Activated CD8-positive, alpha-beta T cell treated with anti-CD3 and anti-CD28 coated beads, Interleukin-2, amount 10 ng/mL, durations not matched to agents 7 days and 5 days (primary cell): ENCODE measurements at places on chromosomes 6 and 20. TPM values are rescaled to one million over a fixed set of nuclear protein-coding genes. Genes with fewer than 3 reads are reported as not detected.

- no peak overlapping the region for H3K27ac ChIP-seq
- peaks cover 15% of the 10 kb centered on the region for H3K4me1 ChIP-seq
- H3K36me3 ChIP-seq: no peaks in the 10 kb centered on the region
- no peak for DNase-seq
- no peak overlapping the region for H3K4me3 ChIP-seq
- H3K27me3 ChIP-seq: no peaks in the 10 kb centered on the region
These were observed 36.6 kb downstream of the GMPR start for GRCh38 chr6:16274885-16275589.

GRCh38 chr6:132726608-132726975, 12.7 kb upstream of the VNN1 start:
- no peaks in the 10 kb centered on the region for H3K27me3 ChIP-seq
- H3K36me3 ChIP-seq: peaks cover 3% of the 10 kb centered on the region
- no peak overlapping the region for H3K27ac ChIP-seq
- no peak overlapping the region for H3K4me3 ChIP-seq
- DNase-seq: no peak

DNA sequence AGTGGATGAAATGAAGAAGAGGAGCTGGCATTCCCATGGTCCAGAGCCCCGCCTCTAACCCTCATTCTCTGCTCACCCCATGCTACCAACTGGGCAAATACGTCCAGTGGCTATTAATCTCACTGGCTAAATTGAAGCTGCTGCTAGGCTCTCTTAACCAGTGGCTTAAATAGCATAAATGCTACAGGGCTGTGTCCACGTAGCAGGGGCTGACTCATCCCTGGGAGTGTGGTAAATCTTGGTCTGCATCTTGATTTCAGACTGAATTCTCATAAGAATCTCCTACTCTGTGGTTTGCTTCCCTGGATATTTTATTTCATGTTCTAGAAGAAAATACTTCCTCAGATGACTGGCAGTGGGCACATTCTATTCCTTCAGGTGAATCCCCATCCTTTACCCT, 193.1 kb upstream of the ARG1 start:
- H3K4me1 ChIP-seq: no peaks in the 10 kb centered on the region
- DNase-seq: no peak

- no peak for DNase-seq
- H3K27me3 ChIP-seq: peaks cover 8% of the 10 kb centered on the region
- peaks cover 15% of the 10 kb centered on the region for H3K4me1 ChIP-seq
- H3K4me3 ChIP-seq: peak overlapping the region; percentile 80
- H3K27ac ChIP-seq: no peak overlapping the region
- H3K36me3 ChIP-seq: peaks cover 7% of the 10 kb centered on the region
These were observed 55.6 kb upstream of the HLA-A start for GRCh38 chr6:29886701-29887100.

DNA sequence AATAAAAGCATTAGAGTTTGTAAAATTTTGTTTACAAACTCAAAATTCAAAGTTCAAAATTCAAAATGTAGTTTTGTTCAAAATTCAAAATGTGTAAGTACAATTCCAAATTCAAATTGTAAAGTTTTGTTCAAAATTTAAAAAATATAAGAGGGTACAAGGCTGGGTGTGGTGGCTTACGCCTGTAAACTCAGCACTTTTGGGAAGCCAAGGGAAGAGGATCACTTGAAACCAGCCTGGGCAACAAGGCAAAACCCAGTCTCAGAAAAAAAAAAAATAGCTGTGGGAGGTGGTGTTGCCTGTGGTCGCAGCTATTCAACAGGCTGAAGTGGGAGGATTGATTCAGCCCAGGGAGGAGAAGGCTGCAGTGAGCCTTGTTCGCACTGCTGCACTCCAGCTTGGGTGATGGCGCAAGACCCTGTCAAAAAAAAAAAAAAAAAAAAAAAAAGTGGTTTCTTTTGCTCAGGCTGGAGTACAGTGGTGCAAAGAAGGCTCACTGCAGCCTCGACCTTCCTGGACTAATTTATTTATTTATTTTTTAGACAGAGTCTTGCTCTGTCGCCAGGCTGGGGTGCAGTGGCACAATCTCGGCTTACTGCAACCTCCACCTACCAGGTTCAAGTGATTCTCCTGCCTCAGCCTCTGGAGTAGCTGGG, 5.4 kb upstream of the ZBTB12 start:
- H3K4me3 ChIP-seq: no peak overlapping the region
- H3K27me3 ChIP-seq: peaks cover 21% of the 10 kb centered on the region
- peaks cover 10% of the 10 kb centered on the region for H3K4me1 ChIP-seq
- DNase-seq: no peak
- H3K27ac ChIP-seq: no peak overlapping the region
- H3K36me3 ChIP-seq: no peaks in the 10 kb centered on the region

- no peak for DNase-seq
- no peaks in the 10 kb centered on the region for H3K4me1 ChIP-seq
- H3K36me3 ChIP-seq: no peaks in the 10 kb centered on the region
- H3K4me3 ChIP-seq: no peak overlapping the region
- H3K27ac ChIP-seq: no peak overlapping the region
These were observed 1.1 kb upstream of the SLC22A7 start for GRCh38 chr6:43296780-43297497.

DNA sequence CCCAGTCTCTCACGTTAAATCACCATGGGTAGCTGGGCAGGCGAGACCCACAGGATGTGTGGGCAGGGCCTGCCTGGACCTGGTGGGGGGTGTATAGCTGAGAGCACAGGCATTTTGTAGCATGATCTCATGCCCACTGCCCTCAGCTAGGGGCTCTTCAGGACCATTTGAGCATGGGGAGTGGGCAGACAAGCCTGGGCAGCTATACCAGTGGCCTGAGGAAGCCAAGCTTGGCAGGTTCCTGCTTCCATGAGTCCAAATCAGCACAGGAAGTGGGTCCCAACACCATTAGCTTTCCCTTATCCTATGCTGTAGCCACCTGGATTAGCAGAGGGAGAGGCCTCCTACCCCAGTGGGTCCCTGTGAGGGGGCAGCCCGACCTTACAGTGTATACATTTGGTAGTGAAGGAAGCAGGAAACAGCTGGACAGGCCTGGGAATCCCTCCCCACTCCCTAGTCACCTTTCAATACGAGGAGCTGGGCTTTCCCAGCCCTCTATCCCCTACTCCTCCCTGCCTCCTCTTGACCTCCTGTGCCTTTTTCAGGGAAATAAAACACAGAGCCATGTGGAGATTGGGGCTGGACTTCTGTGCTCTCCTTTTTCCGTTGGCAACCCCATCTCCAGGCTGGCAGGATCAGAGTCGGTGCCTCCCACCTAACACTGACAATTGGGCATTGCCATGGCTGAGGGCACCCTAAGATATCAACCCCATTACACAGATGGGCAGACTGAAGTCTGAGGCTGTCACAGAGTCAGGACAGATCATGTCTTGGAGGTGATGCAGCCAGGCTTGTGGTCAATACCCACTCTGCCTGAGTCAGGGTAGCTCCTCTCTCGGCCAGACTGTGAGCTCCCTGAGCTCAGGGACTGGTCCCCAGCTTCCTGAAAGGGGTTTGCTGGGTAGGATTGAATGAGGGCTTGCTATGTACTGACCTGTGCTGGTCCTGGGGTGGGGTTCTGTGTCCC, 59.8 kb downstream of the MRPL14 start:
- no peak overlapping the region for H3K4me3 ChIP-seq
- DNase-seq: no peak
- H3K27me3 ChIP-seq: peaks cover 10% of the 10 kb centered on the region
- no peak overlapping the region for H3K27ac ChIP-seq
- peaks cover 14% of the 10 kb centered on the region for H3K4me1 ChIP-seq
- H3K36me3 ChIP-seq: peaks cover 2% of the 10 kb centered on the region

- DNase-seq: no peak
- no peak overlapping the region for H3K27ac ChIP-seq
- no peaks in the 10 kb centered on the region for H3K4me1 ChIP-seq
- no peaks in the 10 kb centered on the region for H3K36me3 ChIP-seq
These were observed 30.9 kb downstream of the PSMG4 start for GRCh38 chr6:3289664-3290055.

GRCh38 chr6:45663251-45664221, 285.8 kb upstream of the SUPT3H start:
- DNase-seq: peak; percentile 55
- H3K36me3 ChIP-seq: no peaks in the 10 kb centered on the region
- peaks cover 47% of the 10 kb centered on the region for H3K4me1 ChIP-seq

DNA sequence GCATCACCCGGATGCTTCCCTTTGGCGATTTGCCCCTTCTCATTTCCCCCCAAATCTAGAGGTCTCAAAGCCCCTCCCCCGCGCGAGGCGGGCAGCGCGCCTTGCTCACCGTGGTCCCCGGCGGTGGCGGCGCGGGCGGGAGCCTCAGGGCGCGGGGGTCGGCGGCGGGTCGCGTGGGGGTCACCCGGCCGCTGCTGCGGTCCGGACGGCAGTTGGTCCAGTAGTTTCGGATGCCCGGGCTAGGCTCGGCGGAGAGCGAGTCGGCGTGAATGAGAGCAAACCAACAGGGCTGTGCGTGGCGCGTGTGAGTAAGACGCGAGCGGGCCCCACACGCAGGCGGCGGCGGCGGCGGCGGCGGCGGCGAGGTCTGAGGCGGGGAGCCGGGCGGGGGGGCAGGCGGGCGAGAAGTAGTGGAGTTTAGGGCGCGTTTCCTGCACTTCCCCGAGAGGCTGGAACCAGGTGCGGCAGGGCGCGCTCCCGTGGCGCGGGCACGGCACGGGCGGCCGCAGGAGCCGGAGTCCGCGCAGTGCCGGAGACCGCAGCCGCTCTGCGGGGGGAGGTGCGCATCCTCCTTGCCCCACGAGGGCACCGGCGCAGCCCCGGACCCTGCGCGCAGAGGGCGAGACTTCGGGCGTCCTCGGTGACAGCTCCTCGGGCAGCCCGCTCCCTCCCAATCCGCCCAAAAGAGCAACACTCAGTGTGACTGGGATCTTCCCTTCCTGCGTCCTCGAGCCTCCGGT, 567 bp downstream of the HS3ST5 start:
- no peaks in the 10 kb centered on the region for H3K36me3 ChIP-seq
- H3K4me3 ChIP-seq: no peak overlapping the region
- H3K27me3 ChIP-seq: peaks cover 44% of the 10 kb centered on the region
- no peak for DNase-seq
- no peak overlapping the region for H3K27ac ChIP-seq

GRCh38 chr6:28651161-28651560, 125.5 kb downstream of the GPX5 start:
- no peaks in the 10 kb centered on the region for H3K36me3 ChIP-seq
- peaks cover 16% of the 10 kb centered on the region for H3K4me1 ChIP-seq
- no peak for DNase-seq
- no peak overlapping the region for H3K4me3 ChIP-seq

DNA sequence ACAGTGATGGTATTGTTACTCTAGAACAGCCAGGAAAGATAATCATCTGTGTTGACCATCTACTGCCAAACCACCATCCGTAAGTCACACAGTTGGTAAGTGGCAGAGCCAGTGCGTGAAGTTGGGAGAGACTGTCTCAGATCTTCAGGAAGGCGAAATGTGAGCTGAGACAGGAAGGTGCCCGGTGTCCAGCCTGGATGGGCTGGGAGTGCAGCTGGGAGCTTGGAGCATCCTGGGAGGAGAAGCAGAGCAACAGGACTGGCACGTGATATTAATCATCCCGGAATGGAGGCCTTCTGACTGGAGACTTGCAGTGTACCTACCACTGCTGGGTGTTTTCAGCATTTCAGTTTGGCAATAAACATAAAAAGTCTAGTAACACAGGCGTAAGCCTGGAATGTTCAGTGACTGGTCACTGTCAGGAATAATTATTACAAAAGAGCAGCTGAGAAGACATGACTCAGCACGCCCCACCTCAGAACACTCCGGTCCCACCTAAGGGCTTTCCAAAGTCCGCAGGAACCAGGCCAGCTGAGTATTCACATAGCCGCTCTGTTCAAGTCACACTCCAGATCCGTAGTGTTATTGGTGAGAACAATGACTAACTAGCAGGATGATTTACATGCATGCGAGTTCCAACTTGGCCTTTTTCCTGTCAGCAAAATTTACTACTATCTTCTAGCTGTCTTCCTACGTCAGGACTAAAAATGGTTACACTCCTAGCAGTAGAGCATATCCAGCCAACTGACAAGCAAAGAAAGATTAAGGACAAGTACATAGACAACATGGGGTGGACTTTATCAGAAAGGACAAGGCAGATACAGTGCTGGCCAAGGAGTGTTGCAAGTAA, 45.1 kb upstream of the PNRC1 start:
- no peak for DNase-seq
- H3K27ac ChIP-seq: no peak overlapping the region
- peaks cover 3% of the 10 kb centered on the region for H3K36me3 ChIP-seq
- no peak overlapping the region for H3K4me3 ChIP-seq

DNA sequence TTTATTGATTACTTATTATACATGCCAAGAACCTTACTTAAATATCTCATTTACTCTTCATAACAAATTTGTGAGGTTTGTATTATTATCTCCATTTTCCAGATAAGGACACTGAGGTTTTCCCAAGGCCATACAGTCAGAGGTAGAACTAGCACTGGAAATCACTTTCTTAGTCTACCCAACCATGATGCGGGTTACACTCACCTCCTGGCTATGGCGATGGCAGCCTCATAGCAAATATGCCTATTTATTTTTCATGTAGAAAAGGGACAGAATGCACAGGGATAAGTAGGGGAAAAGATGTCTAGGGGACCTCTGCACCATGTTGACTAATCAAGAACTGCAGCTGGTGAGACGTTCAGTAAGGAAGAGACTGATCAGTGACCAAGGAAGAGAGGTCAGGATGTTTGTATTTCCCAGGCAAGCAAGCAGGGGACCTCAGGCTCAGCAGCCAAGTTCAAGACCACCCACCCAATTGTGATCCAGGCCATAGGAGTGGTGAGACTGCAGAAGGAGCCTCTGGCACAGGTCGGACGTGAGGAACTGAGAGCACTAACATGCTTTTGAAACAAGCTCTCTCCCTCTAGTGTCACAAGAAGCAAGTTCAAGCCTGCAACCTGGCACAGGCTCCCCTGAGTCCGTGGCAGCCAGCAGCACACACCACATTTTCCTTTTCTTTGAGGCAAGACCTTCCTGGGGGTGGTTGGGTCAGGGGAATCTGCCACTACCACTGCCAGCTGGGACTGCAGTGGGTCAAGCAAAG, 97.8 kb downstream of the GMPR start:
- H3K4me1 ChIP-seq: no peaks in the 10 kb centered on the region
- H3K36me3 ChIP-seq: no peaks in the 10 kb centered on the region
- no peaks in the 10 kb centered on the region for H3K27me3 ChIP-seq
- DNase-seq: no peak
- H3K27ac ChIP-seq: no peak overlapping the region

GRCh38 chr20:5974531-5974930, 24.1 kb downstream of the MCM8 start:
- DNase-seq: no peak
- H3K36me3 ChIP-seq: peaks cover 44% of the 10 kb centered on the region
- H3K4me1 ChIP-seq: no peaks in the 10 kb centered on the region
- no peaks in the 10 kb centered on the region for H3K27me3 ChIP-seq
- H3K27ac ChIP-seq: no peak overlapping the region
- no peak overlapping the region for H3K4me3 ChIP-seq

The PSORS1C2 gene
- total RNA-seq: not detected

The SLC52A3 gene
- total RNA-seq: not detected

The SOBP gene
- total RNA-seq: 1.2 TPM
